GM19239 (cell line): ENCODE measurements at places on chromosomes 16 and 17.
A peak's percentile ranks its signal among the peaks of the same experiment; 100 is the strongest.

DNA sequence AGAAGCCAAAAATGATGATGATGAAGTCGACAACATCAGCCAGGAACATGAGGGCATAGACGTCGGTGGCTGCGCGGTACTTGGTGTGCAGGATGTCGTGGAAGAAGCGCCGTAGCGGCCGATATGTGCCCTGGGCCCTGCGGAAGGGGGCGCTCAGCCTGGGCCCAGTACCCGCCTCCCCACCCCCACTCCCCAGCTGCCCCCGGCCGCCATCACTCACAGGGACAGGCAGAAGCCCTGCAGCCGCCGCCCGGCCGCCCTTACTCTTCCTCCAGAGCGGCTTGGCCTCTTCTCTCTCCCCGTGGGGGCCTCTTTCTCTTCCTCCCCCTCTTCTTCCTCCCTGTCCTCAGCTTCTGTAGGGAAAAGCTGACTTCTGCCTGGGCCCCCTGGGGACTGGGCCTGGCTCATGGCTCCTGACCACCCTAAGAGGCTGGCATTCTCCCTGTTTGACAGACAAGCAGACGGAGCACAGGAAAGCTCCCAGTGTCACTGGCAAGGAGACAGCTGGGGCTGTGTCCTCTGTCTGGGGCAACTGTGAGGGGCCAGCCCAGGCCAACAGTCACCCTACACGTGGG, 14.2 kb downstream of the CTU2 start:
- DNase-seq, result no peak

DNA sequence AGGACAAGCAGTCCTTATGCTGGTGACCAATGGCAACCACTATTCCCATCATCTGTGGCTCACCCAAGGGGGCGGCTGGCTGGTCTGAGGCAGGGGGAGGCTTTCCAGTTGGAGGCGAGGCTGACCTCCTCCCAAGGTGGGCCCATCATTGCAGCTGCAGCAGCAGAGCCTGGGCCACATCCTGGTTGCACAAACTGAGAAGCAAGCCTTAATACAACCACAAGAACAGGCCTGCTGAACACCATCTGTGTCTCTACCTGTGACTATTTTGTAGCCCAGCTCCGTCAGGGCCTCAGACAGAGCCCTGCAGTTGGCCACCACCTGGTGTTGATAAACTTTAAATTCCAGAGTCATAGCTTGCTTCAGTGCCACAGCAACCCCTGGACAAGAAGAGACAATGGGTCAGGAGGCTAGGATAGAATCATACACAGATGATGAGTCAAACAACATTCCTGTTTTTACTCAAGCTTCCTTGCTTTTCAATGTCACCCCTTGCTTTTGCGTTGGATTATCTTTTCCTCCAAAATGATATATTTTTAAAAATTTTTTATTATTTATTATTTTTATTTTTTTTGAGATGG, 17.9 kb downstream of the SMCR8 start:
- no peak for DNase-seq

- no peak for DNase-seq
These were observed 5.4 kb downstream of the C17orf58 start for GRCh38 chr17:67990909-67991308.

- no peak for DNase-seq
These were observed 903.9 kb downstream of the CDH11 start for GRCh38 chr16:64217789-64218535.

GRCh38 chr17:63329876-63330275, 116.2 kb downstream of the CYB561 start:
- no peak for DNase-seq

DNA sequence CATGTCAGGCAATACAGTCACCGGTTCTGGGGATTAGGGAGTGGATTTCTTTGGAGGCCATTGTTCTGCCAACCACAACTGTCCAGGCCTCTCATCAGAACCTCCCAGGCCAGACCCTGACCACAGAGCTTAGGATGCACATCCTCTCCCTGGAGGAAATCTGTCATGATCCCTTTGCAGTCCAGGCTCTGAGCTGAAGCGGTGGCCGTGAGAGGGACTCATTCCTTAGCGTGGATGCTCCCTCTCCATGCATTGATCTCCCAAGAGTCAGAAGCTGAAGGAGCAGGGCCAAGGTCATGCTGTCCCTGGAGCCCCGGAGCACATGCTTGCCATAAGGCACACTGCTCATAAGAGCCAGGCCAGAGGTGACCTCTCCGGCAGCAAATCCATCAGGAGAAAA, 181.4 kb downstream of the COPRS start:
- no peak for DNase-seq

- no peak for DNase-seq
These were observed 348.6 kb downstream of the SEC14L1 start for GRCh38 chr17:77489239-77489892.

GRCh38 chr17:72405662-72406230, 284.9 kb downstream of the SOX9 start:
- no peak for DNase-seq

DNA sequence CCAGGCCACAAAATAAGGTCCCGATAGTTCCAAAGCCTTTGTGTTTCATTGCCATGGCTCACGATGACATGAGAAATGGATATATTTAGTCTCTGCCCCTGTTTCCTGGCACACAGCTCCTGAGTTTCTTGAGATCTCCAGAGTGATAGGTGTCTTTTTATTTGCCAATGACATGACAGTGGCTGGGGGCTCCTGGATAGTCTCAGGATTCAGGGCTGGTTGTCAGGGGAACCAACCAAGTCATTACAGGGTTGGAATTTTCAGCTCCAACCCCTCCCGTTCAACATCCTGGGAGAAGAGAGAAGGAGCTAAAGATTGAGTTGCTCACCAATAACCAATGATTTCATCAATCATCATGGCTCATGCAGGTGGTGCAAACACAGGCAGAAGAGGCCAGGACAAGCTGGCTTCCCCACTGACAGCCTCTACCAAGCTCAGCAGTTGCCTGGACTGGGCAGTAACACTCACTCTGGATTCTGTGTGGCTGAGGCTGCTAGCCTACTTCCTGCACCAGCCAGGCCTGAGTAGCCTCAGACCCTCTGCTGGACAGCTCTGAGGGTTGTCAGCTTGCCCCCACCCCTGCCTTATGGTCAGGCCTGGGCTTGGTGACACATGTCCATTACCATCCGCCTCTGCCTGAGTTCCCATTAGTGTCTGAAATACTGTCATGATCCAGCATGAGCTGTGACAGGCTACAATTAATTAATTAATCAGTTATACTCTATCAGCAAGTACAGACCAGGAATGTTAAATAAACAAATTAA, 534.4 kb upstream of the CDH5 start:
- no peak for DNase-seq

GRCh38 chr16:30179195-30179594, 4.2 kb upstream of the CORO1A start:
- no peak for DNase-seq

GRCh38 chr16:65967376-65967775, 399.1 kb upstream of the CDH5 start:
- DNase-seq, result no peak

- no peak for DNase-seq
These were observed 30.3 kb downstream of the IRF8 start for GRCh38 chr16:85929259-85929721.

- no peak for DNase-seq
These were observed 6.8 kb downstream of the KCNH6 start for GRCh38 chr17:63529711-63530556.

DNA sequence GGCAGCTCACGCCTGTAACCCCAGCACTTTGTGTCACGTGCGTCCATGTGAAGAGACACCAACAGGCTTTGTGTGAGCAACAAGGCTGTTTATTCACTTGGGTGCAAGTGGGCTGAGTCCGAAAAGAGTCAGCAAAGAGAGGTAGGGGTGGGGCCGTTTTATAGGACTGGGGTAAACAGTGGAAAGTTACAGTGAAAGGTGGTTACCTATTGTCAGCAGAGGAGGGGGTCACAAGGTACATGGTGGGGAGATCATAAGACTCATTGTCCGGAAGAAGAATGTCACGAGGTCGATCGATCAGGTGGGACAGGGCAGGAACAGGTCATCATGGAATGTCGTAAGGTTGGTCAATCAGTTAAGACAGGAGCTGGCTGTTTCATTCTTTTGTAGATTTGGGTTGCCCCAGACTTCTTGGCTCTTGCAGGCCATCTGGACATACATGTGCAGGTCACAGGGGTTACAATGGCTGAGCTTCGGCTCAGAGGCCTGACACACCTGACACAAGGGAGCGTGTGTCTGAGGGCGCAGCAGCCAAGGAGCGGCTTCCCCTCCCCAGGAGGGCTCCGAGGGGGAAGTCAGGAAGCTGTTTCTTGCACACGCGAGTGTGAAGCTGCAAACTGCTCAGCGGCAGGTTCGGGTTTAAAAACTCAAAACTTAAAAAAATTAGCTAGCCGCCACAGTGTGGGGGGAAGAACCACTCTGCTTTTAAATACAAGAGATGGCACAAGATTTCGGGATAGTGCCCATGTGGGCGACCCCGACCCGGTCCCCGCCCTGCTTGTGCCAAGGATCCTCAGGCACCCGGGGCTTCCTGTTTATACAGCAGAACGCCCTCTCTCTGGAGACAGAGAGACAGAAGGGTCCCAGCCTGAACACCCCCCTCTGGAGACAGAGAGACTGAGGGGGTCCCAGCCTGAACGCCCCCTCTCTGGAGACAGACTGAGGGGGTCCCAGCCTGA, 12.4 kb upstream of the TEX19 start:
- DNase-seq, result no peak

DNA sequence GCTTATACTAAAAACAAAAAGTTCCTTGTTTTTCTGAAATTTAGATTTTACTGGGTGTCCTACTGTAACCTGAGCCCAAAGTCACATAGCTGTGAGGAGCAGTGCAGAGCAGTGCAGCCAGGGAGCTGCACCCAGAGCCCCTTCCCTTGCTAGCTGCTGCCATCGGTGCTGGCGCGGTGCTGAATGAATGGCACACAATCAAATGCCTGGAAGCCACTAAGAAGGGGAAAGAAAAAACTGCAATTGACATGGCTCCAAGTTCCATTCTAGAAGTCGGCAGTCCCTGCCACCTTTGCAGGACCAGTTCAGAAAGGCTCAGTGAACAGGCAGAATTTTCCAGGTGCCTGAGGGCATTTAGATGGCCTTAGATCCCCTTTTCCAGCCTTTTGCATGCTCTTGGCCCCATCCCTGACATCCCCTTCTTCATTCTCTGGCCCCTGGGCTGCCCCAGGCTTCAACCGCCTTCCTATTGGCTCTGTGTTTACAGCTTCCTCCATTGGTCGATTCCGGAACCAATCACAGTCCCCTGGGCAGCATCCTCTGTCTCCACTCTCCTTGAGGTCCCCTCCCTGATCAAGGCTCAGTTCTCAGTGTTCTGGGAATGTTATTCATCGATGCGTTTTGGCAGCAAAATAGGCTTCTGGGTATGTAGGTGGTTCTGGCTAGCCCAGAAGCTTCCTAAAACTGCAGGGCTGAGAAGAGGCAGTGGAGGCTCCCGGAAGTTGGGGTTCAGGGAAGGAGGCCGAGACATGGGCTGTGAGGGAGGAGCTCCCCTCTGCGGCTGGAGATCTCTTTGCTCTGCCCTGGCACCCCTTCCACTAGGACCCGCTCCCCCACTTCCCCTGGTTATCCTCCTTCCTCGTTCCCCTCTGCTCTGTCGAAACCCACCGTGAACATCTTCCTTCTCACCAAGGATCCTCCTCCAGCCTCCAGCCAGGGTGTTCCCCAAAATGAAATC, 37.9 kb downstream of the ATP2C2 start:
- no peak for DNase-seq

GRCh38 chr17:21387616-21388015, 11.5 kb downstream of the KCNJ12 start:
- no peak for DNase-seq

DNA sequence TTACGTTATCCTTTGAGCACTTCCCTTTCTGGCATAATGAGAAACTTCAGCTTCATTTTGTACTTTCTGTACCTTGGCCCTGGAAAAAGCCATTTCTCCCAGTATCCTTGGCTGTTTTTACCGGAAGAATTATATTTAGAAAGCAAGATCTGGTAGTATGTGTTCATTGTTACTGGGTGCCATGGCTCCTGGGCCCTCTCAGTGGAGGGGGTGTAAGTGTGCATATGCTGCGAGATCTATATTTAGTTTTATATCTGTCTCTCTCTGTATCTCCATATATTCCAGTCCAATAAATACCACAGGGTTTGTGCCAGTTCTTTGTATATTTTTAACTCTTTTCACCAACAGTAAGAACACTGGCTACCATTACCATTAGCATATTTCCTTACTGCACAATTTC, 17.7 kb downstream of the ATP2C2 start:
- no peak for DNase-seq

- no peak for DNase-seq
These were observed 3.2 kb downstream of the NAGS start for GRCh38 chr17:44007346-44008204.

GRCh38 chr17:29049541-29050145, 6.7 kb downstream of the PIPOX start:
- no peak for DNase-seq

- no peak for DNase-seq
These were observed 58.7 kb downstream of the HSD17B2 start for GRCh38 chr16:82093666-82094300.

DNA sequence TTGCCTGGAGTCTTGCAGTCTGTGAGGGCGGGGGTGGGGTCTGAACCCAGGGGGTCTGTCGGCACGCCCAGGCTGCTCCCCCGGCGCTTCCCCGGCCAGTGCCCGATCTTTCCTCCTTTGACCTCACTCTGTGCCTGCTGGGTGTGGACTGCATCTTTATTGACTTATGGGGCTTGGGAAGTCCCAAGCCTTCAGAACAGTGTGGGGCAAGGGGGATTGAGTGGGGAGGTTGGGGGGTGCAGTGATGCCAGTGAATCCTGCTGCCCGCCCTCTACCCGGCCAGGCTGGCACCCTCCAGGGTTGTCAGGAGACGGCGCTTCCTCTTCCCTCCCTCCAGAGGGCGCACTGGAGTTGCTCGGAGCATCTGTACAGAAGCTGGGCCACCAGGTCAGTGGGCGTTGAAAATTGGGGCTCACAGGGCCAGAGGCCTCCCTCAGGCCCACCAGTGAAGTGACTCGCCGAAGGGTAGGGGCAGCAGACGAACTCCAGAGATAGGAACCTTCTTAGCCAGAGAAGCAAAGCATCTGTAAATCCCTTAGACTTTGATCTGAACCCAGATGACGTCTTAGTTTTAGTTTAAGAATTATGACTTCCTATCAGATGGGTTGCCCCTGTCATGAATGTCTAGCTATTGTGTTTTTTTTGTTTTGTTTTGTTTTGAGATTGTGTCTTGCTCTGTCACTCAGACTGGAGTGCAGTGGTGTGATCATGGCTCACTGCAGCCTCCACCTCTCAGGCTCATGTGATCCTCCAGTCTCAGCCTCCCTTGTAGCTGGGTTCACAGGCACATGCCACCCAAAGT, 184.8 kb upstream of the CIBAR2 start:
- peak; percentile 62 for DNase-seq
